ENCODE measurements at places on chromosomes 5 and 9.

- DNase-seq, result no peak
Measured at GRCh38 chr9:134029248-134030226, 4.3 kb downstream of the BRD3OS start.

DNA sequence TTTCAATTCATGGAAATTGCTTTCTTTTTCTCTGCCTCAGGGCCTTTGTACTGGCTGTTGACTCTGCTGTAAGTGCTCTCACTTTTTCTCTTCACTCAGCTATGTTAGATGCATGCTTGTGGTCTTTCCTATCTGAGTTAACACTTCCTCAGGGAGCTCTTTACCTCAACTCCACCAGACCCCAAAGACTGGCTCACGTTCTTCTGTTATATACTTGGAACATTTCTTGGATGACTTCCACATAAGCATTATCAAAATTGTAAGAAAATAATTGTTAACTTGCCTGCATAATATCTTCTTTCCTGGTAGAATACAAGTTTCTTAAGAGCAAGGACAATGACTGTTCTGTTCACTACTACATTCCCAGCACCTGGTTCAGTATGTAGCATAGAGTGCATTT lies 455.9 kb downstream of the EBF1 start:
- no peak for DNase-seq

DNA sequence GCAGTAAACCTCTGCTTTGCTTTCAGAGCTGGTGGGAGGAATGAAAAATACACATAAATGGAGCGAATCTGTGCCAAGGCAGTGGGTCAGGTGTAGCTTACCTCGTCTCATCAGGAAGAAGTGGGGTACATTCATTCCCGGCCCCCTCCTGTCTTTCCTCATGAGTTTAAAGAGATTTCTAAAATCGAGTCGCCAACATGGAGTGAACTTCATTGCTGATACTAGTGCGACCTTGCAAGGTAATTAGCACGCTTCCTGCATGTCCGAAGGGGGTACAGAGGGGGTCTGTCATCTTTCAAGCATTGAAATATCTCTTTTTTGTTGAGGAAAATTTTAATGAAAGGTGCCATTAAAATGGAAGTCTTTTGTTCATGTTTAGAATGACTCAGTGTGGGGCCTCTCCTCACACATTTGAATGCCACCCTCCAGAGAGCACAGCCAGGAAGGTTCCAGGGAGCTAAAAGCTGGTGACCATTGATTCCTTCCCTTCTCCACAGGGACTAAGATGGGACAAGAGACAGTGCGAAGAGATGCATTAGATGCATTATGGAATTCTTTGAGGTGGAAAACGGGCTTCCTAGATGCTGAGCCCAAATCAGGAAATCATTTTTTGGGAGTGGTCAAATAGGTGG lies 114.2 kb downstream of the IRX1 start:
- no peak for DNase-seq

DNA sequence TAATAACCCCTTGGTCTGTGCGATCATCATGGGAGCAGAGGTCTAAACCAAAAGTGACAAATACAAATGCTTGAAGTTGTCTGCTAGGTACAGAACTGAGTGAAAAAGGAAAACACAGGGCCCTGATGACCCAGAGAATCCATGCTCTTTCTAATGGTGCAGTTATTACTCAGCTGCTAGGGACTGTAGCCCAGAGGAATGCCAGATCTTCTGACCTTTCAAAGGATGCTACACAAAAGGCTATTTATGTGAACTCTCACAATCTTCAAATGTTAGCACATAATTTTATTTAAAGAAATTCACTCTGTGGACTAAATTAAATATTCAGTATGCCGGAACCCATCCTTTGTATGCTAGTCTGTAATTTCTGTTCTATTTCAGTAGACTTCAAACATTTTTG lies 79.9 kb downstream of the PRR16 start:
- DNase-seq, result no peak

- DNase-seq, result no peak
Measured at GRCh38 chr9:118624608-118625007, 744.6 kb downstream of the BRINP1 start.

GRCh38 chr5:101160002-101160401 lies 256.9 kb upstream of the ST8SIA4 start:
- no peak for DNase-seq

DNA sequence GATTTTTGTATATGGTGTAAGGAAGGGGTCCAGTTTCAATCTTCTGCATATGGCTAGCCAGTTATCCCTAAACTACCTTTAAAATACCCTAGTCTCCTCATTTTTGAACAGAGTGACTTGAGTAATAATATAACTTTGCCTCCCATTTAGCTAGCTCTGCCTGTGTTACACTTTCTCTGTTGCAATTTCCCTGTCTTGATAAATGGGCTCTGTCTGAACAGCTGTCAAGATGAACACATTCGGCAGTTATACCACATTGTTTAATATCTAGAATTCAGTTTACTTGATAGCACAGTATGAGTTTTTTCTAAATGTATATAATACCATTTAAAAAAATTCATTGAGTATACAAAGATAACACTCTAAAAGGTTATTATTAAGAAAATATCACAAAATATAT lies 562.9 kb upstream of the FTMT start:
- no peak for DNase-seq

- no peak for DNase-seq
Measured at GRCh38 chr5:93381057-93381456, 200.0 kb downstream of the NR2F1-AS1 start.

Measured in esophagus squamous epithelium (tissue), 5 donors.